NCI-H1417 (cell line): ENCODE measurements at places on chromosomes 16 and 17.

- DNase-seq = no peak
These were observed 9.8 kb upstream of the SMIM5 start for GRCh38 chr17:75623386-75623785.

DNA sequence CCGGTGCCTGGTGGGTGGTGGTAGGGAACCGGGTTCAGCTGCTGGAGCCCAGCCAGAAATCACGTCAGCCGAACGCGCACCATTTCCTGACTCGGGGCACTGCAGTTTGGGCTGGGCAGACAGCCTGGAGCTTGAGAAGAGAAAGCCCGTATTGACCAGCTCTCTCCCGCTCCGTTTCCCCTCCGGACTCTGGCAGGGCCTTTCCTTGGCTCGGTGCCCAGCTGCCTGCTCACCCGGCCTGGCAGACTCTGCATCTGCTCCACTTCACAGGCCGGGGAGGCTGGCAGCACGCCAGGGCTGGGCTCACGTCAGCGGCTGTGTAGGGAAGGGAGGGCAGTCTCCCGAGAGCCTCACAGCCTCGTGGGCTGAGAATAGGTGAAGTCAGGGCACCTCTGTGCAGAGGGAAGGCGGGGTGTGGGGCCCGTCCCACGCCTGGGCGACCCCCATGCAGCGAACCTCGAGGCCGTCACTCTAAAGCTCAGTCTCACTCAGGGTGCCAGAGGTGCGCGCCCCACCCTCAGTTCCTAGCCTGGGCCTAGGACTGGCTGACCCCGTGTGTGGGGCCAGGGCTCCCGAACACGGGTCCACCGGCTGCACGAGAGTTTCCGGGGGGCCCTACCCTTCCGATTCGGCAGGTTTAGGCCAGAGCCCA is 59.1 kb downstream of the OR1D5 start:
- peak; percentile 93 for DNase-seq

GRCh38 chr17:48997103-48997826 is at the start of gene IGF2BP1:
TSS of gene IGF2BP1 (plus strand) at chr17:48997385. CDS start at chr17:48997746, 361 bp downstream.
- peak; percentile 59 for DNase-seq

GRCh38 chr17:58338841-58339754 is 10.5 kb upstream of the TSPOAP1 start:
- no peak for DNase-seq

GRCh38 chr16:57132470-57132869 is 40.1 kb downstream of the CPNE2 start:
- no peak for DNase-seq

GRCh38 chr17:1002412-1002753 is 5.5 kb downstream of the TIMM22 start:
- DNase-seq = no peak

DNA sequence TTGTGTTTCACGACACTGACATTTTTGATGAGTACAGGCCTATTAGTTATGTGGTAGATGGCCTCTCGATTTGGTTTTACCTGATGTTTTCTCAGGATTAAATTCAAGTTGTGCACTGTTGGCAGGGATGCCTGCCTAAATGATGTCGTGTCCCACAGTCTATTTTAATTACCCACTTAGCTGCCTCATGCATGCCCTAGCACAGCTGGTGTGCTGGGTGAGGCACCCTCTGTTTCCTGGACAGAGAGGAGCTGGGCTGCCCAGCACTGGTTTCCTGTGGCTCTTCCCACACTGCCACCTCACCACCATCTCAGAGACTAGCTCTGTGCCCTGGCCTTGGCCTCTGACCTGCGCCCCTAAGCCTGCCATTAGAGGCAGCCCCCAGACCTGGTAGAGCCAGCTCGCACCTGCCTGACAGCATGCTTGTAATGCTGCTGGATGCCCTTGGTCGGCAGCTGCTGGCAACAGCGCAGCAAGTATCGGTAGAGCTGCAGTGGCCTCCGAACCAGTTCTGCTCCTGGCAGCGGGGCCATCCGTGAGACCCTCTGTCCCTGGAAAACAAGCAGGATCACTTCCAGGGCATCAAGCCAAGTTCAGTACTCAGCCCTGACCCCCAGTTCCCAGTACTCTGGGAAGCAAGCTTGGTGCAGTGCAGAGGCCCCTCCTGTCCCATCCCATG is 10.9 kb downstream of the LYRM9 start:
- DNase-seq = no peak

DNA sequence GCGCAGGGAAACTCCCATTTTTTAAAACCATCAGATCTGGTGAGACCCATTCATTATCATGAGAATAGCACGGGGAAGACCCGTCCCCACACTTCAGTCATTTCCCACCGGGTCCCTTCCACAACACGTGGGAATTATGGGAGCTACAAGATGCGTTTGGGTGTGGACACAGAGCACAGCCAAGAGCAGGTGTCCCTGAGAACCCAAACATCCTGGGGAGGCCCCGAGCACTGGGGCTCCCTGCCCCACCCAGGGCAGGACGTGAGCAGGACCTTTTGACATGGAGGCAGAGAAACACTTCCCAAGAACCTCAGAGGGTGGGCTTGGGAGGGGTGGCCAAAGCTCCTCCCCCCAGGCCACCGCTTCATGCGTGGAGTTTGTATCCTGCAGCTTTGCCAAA is 89.9 kb upstream of the DNAH17 start:
- DNase-seq = no peak

- DNase-seq = peak; percentile 25
These were observed 58.3 kb downstream of the WIPI1 start for GRCh38 chr17:68398691-68399637.
